ENCODE measurements at places on chromosomes 5 and 9.

DNA sequence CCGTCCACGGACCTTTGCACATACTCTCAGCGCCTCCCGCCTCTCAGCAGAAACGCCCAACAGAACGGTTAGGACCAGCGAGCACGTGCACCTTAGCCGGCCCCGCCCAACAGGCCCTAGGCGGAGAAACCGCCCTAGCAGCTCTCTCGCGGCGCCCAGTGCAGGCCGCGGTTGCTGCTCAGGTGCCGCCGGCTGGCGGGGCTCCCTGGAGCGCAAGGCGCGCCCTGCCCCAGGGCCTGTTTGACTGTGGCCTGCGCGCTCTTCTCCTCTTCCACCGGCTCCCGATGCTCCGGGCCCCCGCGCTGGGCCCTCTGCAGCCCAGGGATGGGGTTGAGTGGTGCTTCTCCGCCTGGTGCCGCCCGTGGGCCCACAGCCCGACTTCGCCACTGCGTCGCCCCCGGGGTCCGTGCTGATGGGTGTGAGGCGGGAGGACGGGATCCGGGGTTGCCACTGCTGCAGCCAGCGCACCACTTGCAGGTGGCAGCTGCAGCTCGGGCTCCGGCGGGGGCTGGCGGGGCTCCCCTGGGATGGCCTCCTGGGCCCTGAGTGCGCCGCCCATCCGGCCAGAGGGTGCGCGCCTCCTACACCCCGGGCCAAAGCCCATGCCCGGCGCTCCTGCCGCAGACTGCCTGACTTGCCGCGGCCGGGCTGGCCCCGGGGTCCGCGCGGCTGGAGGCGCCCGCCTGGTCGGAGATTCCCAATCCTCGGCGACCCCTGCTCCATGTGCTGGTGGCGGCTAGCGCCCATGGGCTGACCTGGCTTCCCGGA lies 1889.4 kb upstream of the CDH9 start:
- no peak for DNase-seq

GRCh38 chr5:61525512-61526206 lies 193.6 kb downstream of the ZSWIM6 start:
- no peak for DNase-seq

DNA sequence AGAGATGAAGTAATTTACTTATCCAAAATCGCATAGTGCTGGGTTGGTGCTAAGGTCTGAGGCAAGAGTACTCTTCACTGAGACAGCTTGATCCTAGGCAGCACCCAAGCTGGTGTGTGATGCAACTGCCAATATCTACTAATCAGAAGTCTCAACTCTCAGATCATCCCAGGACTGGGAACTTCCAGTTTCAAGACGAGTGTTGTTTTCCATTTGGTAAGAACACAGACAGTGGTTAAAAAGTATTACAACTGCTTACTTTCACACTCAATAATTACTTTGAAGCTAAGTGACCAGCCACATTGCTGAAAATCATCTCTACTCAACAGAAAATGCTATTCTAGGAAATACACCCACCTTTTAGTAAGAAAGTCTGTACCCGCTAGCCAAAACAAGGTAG lies 45.3 kb downstream of the FBXW11 start:
- no peak for DNase-seq

DNA sequence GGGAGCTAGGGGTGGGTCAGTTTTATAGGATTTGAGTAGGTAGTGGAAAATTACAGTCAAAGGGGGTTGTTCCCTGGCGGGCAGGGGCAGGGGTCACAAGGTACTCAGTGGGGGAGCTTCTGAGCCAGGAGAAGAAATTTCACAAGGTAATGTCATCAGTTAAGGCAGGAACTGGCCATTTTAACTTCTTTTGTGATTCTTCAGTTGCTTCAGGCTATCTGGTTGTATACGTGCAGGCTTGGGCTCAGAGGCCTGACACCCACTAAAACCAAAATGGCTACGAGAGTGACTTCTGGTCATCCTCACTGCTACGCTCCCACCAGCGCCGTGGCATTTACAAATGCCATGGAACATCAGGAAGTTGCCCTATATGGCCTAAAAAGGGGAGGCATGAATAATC lies 20.7 kb upstream of the NXNL2 start:
- no peak for DNase-seq

DNA sequence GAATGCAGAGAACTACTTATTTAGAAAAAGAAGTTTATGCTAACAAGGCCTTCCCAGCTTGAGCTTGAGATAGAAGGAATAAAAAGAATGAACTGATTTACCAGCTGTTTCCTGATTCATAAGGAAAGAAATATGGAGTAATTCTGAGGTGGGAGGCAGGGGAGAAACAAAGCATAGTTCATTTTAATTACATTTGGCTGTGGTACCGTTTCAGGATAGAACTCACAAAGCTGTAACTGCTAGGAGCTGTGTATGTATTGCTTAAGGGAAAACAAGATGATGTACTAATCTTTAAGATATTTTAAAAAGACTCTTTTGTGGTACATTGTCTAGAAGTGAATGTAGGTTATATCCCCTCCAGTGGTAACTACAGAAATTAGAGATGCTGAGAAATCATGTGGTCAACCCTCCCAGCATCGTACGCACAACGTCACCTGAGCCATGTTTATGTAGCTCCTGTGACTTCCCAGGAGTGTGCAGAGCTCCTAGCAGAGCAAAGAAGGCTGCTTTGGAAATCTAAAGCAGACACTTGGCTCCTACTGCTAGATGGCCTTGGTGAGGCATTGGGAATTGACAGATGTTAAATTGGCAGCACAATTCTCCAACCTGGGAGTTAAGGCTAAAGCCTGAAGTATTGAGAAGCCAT lies 208.3 kb upstream of the VLDLR start:
- DNase-seq = no peak

- DNase-seq = no peak
Observed at GRCh38 chr5:69498384-69498783, 5.8 kb downstream of the OCLN start.

- no peak for DNase-seq
Observed at GRCh38 chr9:33740075-33740474, 55.3 kb upstream of the PRSS3 start.

DNA sequence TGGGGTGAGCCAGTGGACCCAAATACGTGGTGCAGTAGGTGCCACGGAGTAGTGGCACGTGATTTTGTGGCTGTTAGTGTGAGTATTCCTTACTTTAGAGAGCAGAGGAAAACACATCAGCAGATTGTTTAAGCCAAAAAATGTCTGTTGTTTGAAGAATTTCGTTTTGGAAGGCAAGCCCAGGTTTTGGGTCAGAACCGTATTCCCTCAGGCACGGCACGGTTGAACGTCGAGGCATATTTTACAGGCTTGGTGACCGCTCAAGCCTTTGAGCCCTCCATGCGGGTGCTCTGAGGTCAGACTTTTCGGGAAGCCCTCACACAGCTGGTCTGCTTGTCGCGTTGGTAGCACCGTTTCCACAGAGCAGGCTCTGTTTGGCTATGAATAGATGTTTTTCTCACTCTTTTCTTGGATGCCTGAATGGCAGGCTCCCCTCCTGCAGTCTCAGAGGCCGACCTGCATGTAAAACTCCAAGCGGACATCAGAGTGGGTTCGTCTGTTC lies 27.2 kb downstream of the NEK6 start:
- peak; percentile 57 for DNase-seq

DNA sequence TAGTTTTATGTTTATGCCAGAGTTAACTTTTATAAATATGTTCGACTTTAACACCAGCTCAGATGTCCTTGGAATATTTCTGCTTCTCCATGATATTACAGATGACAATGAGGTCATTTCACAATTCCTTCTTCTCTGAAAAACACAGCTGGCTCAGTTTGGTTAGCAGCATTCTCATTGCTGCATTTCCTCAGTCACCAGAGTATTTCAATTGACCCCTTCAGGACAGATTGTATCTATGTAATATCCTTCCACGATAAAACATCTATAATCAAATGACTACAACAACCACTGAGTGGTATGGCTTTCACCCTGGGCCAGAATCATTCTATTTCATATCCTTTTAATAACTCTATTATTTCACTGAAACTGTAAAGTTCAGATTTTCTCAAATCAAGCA lies 148.7 kb downstream of the OXCT1 start:
- DNase-seq = no peak

DNA sequence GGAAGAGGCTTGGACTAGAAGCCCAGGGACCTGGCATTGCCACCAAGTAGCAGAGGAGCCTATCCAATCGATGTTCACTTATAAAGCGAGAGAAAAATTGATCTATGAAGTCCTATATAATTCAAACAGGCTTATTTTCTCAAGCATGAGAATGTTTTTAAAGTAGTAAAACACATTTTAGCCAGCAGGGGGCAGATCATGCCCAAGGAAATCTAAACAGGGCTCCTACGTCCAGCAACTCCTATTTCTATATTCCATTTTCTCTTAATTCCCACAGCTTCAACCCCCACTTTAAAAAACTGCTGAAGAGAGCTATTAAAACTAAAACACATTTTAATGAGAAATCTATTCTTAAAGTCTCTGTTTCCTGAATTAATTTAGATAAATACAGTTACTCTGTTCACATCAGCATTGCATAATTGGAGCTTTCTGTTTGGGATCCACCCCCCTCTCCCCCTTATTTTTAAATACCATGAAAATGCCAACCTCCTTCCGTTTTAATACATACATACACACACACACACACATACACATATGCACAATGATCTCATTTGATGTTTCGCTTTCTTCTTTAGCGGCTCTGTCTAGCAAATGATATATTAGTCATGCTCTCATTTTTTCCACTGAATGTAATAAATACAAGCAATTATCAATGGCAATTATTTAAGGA lies 144.9 kb downstream of the MYO10 start:
- DNase-seq = no peak

GRCh38 chr9:14098486-14099180 lies 215.3 kb downstream of the NFIB start:
- DNase-seq = no peak

DNA sequence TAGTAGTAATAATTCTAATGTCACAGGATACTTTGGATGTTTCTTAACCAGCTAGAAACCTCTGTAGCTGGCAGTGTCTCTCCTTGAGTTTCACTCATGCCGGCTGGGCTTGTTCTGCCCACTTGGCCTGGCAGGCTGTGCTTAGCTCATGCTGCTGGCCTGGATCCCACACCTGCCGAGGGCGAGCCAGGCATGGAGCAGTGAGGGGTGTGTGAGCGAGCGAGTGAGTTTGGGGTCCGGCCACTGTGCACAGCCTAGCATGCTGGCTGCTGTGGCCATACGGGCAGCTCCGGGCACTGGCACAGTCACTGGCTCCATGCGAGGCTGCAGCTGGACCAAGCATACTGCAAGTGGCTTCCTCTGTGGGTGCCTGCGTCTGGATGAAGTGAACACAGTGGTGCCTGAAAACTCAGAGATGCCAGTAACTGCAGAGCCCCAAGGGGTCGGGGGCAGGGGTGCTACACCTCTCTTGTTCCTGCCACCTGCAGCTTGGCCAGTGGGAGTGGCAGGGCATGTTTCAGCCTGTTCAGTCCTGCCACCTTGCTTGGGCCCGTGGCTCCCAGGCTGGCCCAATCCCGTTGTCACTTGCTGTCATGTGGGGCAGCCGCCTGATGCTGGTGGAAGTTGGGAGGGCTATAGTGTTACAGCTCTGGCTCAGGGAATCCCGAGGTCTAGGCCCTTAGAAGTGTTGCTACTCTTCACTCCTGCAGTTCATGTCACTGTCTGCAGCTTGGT lies 9.9 kb downstream of the FSD1L start:
- DNase-seq = no peak

DNA sequence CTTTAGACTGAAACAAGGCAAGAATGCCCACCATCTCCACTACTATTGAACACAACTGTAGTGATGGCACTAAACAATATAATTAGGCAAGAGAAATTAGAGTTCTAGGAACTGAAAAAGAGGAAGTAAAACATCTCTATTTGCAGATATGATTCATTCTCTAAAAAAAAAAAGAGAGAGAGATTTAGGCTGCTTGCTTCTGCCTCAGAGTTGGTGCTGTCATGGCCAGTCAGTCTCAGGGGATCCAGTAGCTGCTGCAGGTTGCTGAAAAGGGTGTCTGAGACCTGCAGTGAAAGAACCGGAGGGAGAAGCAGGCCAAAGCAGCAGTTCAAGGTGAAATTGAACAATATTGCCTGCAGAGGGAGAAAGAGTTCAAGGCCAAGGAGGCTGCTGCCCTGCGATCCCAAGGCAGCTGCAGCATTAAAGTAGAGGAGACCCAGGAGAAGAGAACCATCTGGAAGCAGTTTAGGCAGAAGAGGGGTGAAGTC lies 72.5 kb downstream of the AP3B1 start:
- DNase-seq = no peak

- DNase-seq = no peak
Observed at GRCh38 chr5:153919161-153919560, 119.5 kb downstream of the FAM114A2 start.

GRCh38 chr9:106587042-106587441 lies 275.9 kb upstream of the ZNF462 start:
- no peak for DNase-seq

DNA sequence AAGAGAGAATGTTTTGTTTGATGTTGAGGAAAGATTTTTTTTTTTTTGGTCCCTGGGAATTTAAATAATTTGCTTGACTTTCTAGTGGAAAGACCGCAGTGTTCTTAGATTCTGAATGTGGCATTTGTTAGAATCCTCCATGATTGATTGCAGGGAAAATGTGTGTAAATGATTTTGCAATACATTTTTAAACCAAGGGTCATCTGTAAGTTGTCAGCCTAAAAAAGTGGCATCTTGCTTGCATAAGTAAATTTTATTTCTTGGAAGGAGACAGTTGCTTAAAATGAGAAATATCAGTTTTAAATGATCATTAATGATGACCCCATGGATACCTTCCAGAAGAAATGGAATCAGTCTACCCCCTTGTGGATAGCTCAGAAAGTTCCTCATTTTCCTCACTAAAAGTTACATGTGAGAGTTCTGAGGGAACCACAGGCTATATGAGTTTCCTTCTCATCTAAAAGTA lies 105.1 kb upstream of the SLC25A48 start:
- DNase-seq = no peak

GRCh38 chr9:125758986-125759763 lies 12.0 kb downstream of the PBX3 start:
- no peak for DNase-seq

GRCh38 chr9:126211441-126212074 lies 115.1 kb upstream of the MVB12B start:
- no peak for DNase-seq
